Stimulated activated CD4-positive, alpha-beta T cell treated with anti-CD3 and anti-CD28 coated beads, TNF-alpha, amount 100 ng/mL, for 48 hours (primary cell): ENCODE measurements at places on chromosomes 6 and 20.

- no peak for DNase-seq
These were observed 88.9 kb upstream of the ATXN1 start for GRCh38 chr6:16849988-16850680.

DNA sequence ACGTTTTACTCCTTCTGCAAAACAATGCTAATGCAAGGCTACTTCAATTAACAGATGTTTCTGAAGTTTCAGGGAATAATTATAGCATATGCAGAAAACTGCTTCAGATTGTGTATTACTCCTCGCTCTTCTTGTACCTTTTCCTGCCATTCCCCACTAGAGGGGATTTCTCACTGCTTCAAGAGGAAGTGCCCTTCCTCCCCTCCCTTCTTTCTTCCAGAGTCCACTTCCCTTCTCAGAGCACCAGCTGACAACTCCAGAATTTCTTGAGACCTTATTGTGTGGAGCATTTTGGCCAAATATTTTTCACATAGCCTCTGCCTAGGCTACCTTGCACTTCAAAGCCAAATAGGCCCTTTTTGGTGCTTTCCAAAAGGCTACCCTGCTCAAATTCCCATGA is 12.7 kb upstream of the MCUR1 start:
- no peak for DNase-seq

GRCh38 chr6:167530951-167531350 is 206.1 kb downstream of the TTLL2 start:
- DNase-seq: no peak

DNA sequence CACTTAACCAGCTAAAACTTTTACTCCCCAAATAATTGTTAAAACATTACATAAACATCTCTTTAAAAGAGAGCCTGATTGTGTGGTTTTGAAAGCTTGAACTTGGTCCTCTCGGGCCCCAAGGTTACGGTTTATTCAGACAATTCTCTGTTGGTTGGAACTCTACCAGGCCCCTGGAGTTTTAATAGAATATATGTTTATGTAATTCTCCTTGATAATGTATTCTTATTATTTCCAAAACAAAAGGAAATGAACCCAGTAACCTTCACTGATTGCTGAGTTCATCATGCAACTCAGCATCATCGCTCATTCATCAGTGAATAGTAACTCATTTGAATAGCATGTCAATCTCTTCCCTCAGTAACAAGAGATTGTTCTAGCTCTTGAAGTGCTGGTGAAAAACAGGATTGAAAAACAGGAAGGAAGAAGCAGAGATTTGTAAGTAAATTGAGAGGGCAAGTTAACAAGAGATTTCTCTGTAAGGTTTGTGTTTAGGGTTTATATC is 464.5 kb upstream of the MARCKS start:
- DNase-seq: no peak

- DNase-seq: no peak
These were observed 466.3 kb upstream of the PLCB4 start for GRCh38 chr20:8602389-8603116.

DNA sequence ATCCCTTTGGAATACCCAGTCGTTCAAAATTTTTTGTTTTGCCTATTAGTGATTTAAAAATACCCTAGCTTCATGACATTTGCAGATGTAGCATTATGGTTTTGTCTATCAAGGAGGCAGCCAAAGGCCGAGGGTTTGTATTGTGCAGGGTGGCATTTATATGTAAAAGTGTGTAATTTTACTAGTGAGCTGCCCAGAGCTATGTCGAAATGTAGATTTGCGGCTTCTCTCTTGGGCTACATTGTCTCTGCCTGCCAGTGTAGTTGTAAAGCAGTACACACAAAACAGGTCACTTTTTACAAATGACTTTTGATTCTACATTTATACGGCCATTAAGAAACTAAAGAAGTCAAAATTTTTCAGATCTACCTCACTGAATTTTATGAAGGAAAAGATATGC is 87.7 kb downstream of the TSHZ2 start:
- DNase-seq: no peak

DNA sequence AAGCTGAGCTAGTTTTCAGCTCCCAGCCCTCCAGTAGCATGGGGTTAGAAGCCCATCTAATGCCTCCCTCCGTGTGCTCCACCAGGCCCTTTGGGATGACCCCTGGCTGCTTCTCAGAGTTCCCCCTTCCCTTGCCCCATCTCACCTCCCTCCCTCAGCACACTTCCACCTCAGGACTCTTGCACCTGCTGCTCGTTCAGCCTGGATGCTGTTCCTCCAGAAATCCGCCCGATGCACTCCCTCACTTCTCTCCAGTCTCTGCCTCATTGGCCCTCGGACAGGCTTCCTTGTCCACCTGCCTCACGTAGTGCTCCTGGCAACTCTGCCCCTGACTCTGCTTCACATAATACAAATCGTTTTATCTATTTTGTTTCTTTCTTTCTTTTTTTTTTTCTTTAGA is 26.8 kb downstream of the FGD2 start:
- DNase-seq: no peak

GRCh38 chr20:60863548-60863947 is 388.5 kb upstream of the CDH4 start:
- DNase-seq: no peak

DNA sequence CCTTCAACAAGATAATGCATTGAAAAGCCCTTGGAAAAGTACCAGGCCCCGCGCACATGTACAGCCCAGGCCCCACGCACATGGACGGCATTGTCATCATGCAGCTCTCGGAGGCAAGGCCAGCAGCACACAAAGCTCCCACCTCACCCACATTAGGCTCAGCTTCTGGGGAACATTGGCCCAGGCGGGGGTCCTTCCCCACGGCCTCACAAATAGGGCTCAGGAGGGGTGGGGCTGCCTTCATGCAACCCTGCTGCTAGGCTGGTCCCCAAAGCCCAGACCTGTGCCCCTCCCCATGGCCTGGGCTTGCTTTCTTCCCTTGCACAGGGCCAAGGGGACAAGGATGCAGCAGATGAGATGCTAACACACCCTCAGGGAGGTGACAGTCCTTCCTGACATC is 26.7 kb downstream of the NPEPL1 start:
- DNase-seq: no peak

DNA sequence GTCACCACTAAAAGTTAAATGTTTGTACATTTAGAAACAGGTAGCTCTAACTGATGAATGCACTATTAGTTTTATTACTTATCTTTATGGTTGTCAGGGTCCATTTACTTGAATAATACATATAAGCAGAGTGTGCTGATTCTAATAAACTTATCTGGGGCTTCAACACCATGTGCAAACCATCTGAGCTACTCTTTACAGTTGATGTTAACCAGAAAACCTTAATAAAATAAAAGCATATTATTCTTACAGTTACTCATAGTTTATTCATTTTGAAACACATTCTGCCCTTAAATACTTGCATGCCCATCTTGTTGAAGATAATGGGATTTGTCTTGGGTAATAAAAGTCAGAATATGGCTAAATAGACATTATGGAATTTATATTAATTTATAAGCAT is 1042.2 kb downstream of the EPHA7 start:
- no peak for DNase-seq

DNA sequence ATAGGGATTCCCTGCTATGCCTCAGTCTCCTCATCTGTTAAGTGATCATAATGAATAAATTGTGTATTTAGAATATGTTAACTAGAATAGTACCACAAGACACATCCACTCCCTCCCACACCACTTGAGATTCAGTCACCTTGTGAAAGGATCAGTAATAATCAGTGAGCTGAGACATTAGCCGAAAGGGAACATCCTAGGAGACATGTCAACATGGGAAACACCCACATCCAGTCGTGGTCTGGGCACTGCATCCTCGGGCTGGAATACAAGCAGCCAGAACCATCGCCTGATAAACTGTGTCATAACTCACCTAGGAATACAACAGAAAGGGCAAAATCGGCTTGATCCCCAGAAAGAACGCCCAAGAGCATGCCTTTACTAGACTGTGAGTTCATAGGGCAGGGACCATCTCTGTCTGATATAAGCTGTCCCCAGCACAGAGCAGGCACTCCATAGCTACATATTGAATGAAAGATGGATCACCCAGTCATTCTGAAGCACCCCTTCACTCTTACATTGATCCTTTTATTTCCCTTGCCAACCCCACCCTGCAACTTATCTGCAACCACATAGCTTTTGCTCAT is 23.9 kb downstream of the RIPOR2 start:
- DNase-seq: no peak

DNA sequence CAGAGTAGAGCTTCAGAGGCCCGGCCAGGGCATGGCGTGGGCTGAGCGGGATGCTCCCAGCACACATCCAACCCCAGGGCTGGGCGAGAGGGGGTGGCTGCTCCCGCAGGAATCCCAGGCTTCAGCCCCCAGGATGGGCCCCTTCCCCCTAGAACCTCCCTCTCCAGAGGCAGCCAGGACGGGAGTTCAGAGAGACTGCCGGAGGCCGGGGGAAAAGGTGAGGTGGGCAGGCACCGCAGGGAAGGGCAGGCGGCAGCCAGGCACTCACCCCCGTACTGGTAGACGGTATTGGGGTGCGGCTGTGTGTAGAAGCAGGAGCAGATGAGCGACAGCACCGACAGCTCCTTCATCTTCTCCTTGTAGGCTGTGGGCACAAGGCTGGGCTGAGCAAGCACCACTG is 9.3 kb downstream of the STMN3 start:
- no peak for DNase-seq
